ENCODE measurements at places on chromosomes 5 and 9.

DNA sequence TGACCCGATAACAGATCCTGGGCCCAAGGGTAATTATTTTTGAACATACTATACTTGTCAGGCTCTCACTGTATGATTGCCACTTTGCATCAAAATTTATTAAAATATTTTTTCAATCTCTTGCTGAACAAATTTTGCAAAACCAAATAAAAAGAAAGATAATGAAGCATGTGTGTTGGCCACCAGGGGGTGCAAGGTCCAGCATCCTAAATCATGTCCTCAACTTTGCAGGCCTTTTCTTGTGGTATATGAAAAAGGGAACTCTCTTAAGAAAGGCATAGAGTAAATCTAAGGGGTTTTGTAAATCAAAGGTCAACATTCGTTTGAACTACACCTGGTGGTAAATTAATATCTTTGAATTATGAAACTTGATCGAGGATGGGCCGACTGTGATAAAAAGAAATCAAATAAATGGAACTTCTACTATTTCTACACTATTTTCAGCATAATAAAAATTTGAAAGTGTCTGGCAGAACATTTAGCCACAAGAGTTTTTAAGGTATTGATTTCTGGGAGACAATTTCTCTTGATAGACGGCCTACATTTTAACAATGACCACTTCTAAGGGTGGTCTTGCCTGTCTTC is 676.5 kb downstream of the DMRTA1 start:
- no peak for DNase-seq
- H3K4me3 ChIP-seq = no peak overlapping the region
- no peak overlapping the region for H3K27ac ChIP-seq
- no peaks in the 10 kb centered on the region for H3K36me3 ChIP-seq
- no peaks in the 10 kb centered on the region for H3K27me3 ChIP-seq

DNA sequence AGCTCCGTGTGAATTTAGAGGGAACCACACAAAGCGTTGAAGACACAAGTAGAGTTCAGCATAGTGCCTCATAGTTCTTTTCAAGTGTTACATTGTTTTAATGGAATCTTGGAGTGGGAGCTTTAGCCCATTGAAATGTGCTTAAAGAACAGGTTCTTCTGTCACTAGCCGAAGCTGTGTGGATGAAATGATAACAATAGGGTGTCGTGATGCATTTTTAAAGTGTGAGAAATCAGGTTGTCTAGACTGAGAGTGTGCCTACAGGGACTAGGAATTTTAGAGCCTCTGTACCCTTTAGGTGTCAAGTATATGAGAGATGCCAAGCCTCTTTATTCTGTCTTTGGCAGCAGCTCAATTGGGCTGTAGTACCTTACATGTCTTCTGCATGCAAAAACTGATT is 83.0 kb downstream of the NDUFS4 start:
- peaks cover 12% of the 10 kb centered on the region for H3K36me3 ChIP-seq
- H3K27me3 ChIP-seq = no peaks in the 10 kb centered on the region
- H3K27ac ChIP-seq = no peak overlapping the region
- H3K4me3 ChIP-seq = no peak overlapping the region
- DNase-seq = no peak
- H3K4me1 ChIP-seq = no peaks in the 10 kb centered on the region

- no peak overlapping the region for H3K4me3 ChIP-seq
- peaks cover 57% of the 10 kb centered on the region for H3K36me3 ChIP-seq
- H3K4me1 ChIP-seq = no peaks in the 10 kb centered on the region
- H3K27me3 ChIP-seq = no peaks in the 10 kb centered on the region
Observed at GRCh38 chr5:43661102-43661501, 58.1 kb downstream of the NNT start.

GRCh38 chr9:94693485-94694204 is 32.9 kb upstream of the AOPEP start:
- no peaks in the 10 kb centered on the region for H3K4me1 ChIP-seq
- H3K36me3 ChIP-seq = no peaks in the 10 kb centered on the region
- no peak overlapping the region for H3K27ac ChIP-seq
- peaks cover 5% of the 10 kb centered on the region for H3K27me3 ChIP-seq

DNA sequence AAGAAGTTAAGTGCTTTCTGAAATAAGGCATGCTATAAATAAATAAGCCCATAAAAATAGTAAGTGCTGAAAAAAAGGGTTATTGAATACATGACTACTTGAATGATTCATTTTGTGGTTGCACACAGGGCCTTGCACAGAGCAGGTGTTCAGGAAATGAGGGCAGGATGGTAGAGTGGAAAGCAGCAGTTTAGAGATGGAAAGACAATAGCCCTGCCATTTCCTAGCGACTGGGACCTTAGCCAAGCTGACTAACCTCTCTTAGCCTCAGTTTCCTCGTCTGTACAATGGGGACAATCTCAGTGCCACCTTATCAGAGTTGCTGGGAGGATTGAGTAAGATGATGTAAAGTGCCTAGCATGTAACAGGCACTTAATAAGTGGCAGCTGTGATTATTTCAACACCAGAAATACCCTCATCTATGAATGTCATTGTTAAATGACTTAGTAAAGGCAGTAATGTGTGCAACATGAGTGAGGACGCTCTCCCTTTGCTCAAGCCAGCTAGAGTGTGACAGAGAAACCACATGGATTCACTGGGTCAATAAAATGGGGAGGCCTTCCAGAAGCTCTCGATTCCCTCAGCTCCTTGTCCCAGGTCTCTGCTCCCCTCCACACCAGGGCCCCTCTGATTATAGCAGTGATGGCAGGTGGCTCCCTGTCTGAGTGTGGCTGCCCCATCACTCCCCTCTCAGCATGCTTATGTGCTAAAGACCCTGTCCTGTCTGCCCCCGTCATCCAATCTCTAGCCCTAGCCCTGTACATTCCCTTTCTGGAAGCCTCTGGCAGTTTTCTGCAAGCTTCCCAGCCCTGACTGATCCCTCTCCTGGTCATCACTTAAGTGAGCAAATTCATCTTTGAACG is 16.0 kb upstream of the PHF19 start:
- peaks cover 73% of the 10 kb centered on the region for H3K4me1 ChIP-seq
- peak; percentile 75 for DNase-seq
- peaks cover 19% of the 10 kb centered on the region for H3K36me3 ChIP-seq
- no peaks in the 10 kb centered on the region for H3K27me3 ChIP-seq

- peaks cover 10% of the 10 kb centered on the region for H3K4me1 ChIP-seq
- H3K36me3 ChIP-seq = peaks cover 15% of the 10 kb centered on the region
- H3K4me3 ChIP-seq = no peak overlapping the region
- DNase-seq = no peak
- H3K27me3 ChIP-seq = no peaks in the 10 kb centered on the region
- H3K27ac ChIP-seq = no peak overlapping the region
Observed at GRCh38 chr5:151174612-151175101, 17.1 kb upstream of the ANXA6 start.

DNA sequence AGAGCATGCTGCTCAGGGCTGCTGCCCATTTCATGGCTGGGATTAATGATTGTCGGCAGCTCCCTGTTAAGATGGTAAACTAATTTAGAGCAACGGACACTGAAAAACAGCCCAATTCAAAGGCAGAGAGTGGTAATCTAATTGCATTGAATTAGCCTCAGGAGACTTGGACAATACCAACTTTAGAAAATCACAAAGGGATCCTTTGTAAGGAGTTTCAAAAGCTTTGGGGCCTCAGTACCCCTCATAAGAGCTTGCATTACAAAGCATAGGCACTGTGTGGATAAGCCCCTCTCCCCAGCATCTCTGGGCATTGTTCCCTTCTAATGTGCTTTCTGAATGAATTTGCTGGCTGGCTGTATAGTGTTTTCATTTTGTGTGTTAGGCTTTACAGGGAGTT is 6.7 kb downstream of the GLRA1 start:
- H3K27me3 ChIP-seq = no peaks in the 10 kb centered on the region
- H3K4me3 ChIP-seq = no peak overlapping the region
- H3K36me3 ChIP-seq = no peaks in the 10 kb centered on the region

DNA sequence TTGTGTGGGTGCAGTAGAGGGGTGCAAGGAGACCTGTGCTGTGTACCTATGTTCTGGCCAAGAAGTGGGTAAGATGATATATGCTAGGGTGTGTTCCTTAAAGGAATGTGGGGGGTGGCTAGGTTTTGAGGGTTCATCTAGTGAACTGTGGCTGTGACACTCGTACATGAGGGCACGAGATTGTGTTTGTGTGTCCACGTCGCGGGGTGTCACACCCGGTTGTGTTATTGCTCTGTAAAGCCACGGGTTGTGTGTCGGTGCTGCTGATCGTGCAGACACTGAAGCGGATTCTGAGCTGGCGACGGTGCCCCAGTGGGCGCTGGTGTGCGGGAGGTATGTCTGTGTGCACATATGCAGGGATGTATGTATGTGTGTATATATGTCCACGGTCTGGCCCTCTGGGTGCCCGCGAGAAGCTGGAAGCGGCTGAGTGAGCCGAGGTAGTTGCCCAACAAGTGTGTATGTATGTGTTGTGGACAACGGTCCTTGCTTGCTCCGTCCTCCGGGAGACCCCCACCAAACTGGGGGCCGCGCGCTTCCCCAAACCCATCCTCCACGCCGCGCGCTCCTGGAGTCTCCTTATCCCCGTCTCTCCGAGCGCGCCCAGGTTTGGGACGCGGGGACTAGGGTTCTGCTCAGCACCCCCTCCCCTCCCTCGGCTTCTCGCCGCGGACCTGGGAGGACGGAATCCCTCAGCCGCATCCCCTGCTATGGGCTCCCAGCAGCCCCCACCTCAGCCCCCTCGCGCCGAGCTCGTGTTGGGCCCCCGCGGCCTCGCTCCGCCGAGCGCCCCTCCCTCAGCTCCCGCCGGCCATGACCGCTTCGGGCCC is 639 bp downstream of the PCDH1 start:
- peak overlapping the region; percentile 24 for H3K4me3 ChIP-seq
- peaks cover 81% of the 10 kb centered on the region for H3K27me3 ChIP-seq
- DNase-seq = no peak
- H3K4me1 ChIP-seq = peaks cover 16% of the 10 kb centered on the region
- no peak overlapping the region for H3K27ac ChIP-seq

- DNase-seq = no peak
- peaks cover 45% of the 10 kb centered on the region for H3K36me3 ChIP-seq
- no peak overlapping the region for H3K27ac ChIP-seq
- H3K4me3 ChIP-seq = no peak overlapping the region
- H3K4me1 ChIP-seq = peaks cover 17% of the 10 kb centered on the region
- no peaks in the 10 kb centered on the region for H3K27me3 ChIP-seq
Observed at GRCh38 chr5:159273923-159274322, 10.8 kb downstream of the UBLCP1 start.

- no peaks in the 10 kb centered on the region for H3K27me3 ChIP-seq
- H3K36me3 ChIP-seq = peaks cover 6% of the 10 kb centered on the region
- peaks cover 10% of the 10 kb centered on the region for H3K4me1 ChIP-seq
Observed at GRCh38 chr9:94827584-94828304, 101.2 kb downstream of the AOPEP start.

DNA sequence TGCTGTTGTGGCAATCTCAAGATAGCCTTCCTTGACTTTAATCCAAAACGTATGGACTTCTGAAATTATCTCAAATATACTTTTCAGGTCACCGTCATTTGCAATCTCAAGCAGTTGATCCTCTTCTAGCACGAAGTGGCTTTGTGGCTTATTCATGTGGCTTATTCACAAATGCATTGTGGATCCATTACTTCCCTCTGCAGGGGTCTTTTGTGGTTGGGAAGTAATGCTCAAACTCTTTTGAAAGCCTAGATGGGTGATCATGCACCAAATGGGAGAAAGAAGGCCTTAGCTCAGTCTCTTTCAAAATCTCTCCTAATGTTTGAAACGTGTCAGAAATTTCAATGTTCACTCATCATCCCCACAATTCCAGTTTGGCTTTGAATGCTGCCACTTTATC is 597.2 kb upstream of the CDH10 start:
- H3K4me1 ChIP-seq = no peaks in the 10 kb centered on the region
- H3K27ac ChIP-seq = no peak overlapping the region
- H3K36me3 ChIP-seq = no peaks in the 10 kb centered on the region
- no peak for DNase-seq
- H3K27me3 ChIP-seq = no peaks in the 10 kb centered on the region
- no peak overlapping the region for H3K4me3 ChIP-seq

DNA sequence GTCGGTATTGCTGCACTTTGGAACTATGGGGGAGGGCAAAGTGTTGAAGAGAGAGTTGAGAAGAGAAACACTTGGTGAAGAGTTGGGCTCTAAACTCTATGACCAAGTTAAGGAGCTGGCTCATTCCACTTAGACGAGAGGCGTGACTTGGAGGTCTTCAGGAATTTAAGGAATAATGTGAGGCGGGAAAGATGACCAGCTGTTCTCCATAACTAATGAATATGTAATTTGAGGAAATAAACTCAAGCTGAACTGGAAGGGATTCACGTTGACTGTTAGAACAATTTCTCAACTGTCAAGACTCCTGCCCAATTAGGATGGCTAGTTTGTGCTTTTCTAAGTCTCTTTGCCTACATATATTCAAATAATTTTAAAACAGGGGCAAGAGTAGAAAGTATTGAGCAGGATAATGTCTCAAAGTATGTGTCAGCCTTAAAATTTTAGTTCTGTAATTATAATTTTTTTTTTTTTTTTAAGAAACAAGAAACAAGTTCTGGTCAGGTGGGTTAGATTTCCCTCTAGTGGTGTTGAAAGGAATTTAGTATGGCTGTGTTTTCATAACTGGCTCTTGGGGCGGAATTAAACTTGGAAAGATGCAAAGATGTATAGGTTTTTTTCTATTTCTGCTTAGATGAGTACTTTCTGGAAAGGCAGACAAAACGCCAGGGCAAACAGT is 33.4 kb downstream of the TMEM252 start:
- no peak overlapping the region for H3K27ac ChIP-seq
- no peaks in the 10 kb centered on the region for H3K4me1 ChIP-seq
- no peaks in the 10 kb centered on the region for H3K36me3 ChIP-seq
- no peaks in the 10 kb centered on the region for H3K27me3 ChIP-seq

DNA sequence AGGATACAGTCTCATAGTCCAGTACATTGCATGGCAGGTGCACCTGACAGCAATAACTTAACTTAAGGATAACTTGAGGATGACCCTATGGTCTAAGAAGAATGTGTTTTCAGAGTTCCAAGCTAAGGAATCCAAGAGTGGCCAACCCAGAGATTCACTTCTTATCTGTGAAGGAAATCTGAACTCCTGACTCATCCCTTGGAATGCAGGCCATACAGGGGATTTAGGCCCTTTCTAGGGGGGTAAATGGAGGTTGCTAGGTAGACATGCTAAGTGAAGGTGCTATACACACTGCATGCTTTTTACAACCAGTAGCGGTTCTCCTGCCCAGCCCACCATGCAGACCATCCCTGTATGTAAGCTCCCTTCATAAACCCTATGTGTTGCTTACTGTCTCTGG is 50.4 kb downstream of the HTR1A start:
- no peak overlapping the region for H3K4me3 ChIP-seq
- H3K4me1 ChIP-seq = no peaks in the 10 kb centered on the region
- no peak overlapping the region for H3K27ac ChIP-seq
- no peak for DNase-seq

DNA sequence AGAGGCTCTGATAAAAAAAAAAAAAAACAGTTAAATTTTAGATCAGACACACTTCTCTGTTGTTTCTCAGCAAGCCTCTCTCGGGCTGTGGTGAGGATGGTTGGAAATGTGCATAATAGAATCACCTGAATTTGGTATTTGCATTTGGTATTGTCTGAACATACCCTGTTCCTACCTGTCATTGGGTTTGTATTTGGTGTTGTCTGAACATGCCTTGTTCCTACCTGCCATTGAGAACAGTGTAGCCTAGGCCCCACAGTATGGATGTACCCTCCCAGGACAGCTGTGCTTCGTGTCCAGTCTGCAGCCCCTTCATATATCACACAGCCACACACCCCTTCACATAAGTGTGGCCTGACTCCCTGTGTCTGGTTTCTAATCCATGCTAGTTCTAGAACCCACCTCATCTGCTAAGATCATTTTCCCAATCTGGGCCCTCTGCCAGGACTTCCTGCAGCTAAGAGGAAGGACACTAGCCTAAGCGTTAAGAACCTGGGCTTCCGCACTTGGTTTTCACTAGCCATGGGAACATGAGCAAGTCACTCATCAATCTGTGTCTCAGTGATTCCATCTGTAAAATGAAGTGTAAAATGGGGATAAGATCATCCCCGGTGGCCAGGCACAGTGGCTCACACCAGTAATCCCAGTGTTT is 49.2 kb downstream of the ITGA2 start:
- H3K27me3 ChIP-seq = peaks cover 3% of the 10 kb centered on the region
- no peak overlapping the region for H3K4me3 ChIP-seq
- no peak overlapping the region for H3K27ac ChIP-seq
- peaks cover 29% of the 10 kb centered on the region for H3K36me3 ChIP-seq
- H3K4me1 ChIP-seq = peaks cover 72% of the 10 kb centered on the region
- no peak for DNase-seq
